IPS DF 19.7 (cell line): ENCODE measurements at places on chromosomes 1 and 21.

DNA sequence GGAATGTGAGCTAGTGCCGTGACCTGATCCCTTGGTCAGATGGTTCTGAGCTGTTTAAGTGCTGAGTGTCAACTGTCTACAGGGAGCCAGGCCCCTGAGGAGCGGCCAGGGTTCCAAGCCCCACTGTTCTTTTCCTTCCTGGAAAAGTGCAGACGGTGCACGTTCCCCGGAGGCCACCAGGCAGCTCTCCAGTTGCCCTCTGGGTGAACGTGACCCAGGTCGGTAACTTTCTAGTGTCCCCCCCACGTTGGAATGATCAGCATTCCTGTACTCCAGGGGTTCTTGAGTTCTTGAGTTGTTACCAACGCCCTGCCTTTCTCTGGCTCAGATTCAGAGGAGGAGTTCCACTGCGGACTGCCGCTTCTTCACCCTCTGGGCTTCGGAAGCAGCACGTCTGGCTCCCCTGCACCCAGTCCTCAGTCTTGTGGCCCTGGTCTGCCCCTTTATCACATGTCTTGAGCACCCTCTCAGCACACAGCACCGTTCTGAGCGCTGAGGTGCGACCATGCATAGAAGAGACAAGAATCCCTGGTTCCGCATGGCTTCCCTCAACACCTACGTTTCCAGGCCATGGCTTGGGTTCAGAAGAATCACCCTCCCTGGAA, 131.5 kb downstream of the DHRS3 start:
- DNase-seq, result no peak

DNA sequence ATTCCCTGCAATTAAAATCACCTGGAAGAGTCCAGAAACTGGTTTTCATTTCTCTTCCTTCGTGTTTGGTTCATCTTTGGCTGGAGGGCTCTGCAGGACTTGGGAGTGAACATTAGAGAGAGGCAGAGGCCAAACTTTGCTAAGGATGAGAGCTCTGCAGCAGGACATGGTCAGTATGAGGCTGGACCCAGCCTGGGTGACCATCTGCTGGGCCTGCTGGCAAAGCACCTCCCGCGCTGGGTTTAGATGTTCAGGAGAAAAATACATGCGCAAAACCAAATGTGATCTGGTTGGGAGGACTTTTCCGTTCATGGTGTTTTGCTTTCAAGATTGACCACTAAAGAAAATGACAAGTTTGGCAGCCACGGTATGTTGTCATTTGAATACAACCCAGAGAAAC, 15.9 kb downstream of the KAZN start:
- no peak for DNase-seq

DNA sequence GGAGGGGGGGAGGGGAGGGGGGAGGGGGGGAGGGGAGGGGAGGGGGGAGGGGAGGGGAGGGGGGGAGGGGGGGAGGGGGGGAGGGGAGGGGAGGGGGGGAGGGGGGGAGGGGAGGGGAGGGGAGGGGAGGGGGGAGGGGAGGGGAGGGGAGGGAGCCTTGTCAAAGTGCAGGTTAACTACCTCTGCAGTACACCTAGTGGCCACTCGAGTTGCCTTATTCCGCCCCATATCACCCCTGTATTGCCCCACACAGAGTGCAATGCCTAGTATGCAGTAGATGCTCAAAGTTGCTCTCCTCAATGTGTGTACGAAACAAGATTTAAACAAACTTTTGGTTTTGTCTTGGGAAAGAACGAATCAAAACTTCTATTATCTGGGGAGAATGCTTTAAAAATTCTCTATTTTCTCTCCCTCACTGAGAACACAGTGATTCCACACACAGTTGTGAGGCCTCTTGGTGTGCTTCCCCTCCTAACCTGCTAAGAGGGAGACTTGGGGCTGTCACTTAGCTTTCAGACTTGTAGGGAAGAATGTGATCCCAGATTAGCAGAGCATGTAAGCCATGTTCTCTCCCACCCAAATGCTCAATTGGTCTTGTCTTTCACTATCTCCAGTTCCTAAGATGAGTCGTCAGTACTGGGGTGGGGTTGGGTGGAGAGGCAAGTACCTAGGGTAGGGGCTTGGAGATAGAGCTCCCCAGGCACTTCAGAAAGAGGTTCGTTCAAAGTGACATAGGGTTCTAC, 79.7 kb upstream of the MAP10 start:
- no peak for DNase-seq

- no peak for DNase-seq
These were observed 147.7 kb downstream of the MIS18A start for GRCh38 chr21:32131164-32131563.

GRCh38 chr1:17065666-17066065, 11.8 kb upstream of the SDHB start:
- DNase-seq, result no peak

DNA sequence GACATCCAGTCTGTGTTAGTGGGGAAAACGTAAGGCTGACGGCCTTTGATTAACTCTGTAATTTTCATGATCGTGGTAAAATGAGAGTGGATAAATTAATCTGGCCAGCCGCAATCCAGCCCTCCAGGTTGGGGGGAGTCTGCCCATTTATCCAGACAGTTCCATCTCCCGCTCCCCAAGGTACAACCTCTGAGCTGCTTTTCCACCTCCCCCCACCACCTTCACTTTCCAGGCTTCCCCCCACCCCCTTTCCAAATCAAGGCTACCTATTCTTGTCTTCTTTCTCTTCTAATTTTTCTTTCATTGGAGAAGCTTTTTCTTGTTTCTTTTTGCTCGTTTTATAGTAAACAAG, 6.0 kb downstream of the MIER1 start:
- no peak for DNase-seq

DNA sequence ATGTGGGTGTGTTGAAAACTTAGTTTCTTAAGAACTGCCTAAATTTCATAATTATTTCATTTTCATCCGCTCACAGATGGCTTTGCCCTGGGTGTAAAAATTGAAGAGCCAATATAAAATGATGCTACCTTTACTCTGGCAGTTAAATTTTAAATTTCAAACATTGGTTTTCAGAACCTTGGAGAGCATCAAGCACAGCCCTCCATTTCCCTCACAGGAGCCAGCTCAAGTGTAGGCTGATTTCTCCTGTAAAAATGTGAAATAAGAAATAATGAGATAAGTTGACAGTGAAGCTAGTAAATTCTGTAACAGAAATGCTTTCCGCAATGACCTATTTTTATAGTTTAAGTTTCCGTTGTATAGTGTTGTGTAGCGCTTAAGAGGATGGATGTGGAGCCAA, 53.9 kb upstream of the AKT3 start:
- no peak for DNase-seq

DNA sequence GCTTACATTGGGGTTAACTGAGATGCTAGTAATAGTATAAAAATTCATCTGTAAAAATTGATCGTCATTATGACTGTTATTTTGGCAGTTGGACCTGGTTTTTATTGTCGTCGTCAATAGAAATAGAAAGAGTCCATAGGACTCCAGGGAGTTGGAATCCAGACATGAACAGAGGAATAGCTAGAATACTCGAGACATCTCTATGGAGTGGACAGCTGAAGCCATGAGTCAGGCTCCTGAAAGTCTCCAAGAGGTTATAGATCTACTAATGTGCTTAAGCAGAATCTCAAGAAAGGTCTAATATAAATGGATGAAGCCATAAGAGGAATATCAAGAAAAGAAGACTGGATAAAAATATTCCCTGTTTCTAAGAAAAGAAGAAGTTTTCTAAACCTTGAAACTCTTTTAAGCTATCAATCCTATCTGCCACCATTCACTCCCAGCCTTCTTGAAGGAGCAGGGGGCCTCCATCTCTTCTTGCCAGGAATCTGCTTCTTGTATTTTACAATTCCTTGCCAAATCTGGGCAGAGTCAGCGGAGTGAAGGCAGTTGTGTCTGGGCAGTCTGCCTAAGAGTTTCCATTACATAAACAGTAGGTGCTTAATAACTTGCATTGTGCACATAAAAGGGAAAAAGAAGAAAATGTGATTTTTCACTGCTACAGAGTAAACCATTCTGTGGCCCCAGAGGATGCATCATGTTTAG, 163.3 kb downstream of the ST6GALNAC5 start:
- DNase-seq, result no peak

DNA sequence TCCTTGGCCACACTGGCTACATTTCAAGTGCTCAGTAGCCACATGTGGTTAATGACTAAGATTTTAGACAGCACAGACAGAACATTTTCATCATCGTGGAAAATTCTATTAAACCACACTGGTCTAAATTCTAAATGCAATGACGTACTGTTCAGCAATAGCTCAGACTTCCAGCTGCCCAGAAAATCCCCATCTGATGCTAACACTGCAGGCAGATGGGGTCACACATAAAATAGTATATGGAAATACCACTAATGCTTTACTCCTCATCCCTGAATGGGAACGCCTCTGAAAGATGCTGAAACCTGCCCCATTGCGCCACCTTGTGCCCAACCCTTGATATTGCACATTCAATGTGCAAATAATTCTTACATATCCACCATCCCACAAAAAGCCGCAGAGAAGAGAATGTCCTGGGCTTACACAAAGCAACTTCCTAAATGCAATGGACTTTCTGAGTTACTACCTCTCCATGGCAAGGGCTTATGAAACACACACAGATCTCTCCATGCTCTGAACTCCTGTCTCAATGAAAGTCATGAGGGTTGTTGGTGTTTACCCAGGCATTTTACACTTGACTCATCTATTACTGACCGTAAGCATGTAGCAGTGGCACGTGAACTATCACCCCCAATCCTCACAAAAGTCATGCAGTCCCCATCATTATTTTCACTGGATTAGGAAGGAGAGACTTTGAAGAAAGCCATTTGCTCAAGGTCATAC, 20.3 kb upstream of the SLC5A9 start:
- DNase-seq, result no peak

DNA sequence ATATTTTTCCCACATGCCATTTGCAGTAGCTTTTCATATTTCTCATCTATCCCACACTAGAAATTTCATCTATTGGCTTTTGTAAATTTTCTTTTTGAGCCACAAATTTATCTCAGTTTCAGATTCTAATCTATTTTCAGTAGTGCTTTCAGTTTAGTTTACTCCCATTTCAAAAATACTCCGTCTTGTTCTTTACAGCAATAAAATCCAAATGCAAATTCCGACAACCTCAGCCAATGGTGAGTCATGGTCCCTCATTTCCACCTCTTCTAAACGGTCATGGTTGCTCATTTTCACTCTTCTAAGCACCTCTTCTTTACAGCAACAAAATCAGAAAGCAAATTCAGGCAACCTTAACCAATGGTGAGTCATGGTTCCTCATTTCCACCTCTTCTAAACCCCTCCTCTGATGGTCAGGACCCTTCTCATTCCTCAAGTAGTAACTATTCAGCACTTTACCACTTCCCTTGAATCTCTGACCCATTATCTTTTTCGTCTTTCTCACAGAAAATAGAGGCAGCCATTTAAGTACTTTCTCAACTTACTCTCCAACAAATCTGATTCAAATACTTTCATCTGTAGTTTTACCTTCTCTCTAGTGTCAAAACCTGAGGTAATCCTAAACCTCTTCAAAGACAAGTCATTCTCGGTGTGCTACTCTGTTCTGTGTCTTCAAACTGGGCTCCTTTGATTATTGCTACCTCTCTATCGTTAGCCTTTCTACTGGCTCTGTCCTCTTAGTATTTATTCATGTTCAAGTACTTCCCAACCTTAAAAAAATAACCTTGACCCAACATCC, 34.4 kb downstream of the C21orf91 start:
- no peak for DNase-seq
